ENCODE measurements at places on chromosomes 5 and 9.
A peak's percentile ranks its signal among the peaks of the same experiment; 100 is the strongest.

DNA sequence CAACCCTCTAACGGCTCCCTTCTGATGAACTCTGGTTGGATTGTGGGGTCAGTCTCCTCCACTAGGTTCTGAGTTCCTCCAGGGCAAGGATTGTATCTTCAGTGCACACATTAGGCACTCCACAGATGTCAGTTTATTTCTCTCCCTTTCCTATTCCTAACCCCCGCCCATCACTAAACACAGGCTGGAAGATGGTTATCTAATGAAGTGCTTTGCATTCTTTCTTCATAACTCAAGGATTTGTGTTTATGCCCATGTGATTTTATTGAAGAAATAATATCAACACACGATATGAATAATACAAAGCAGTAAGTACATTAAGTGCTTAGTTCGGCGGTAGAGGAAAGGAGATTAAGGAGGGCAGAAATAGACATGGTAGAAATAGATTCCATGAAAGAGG lies 4.4 kb upstream of the CREBRF start:
- DNase-seq, result no peak

GRCh38 chr9:20227166-20227874 lies 395.0 kb downstream of the MLLT3 start:
- no peak for DNase-seq

- peak; percentile 82 for DNase-seq
Observed at GRCh38 chr5:96503501-96504236, 70.6 kb upstream of the PCSK1 start.

GRCh38 chr5:179953987-179954386 lies 46.3 kb upstream of the TBC1D9B start:
- no peak for DNase-seq

GRCh38 chr9:71857159-71857558 lies 53.8 kb downstream of the ABHD17B start:
- DNase-seq, result no peak

DNA sequence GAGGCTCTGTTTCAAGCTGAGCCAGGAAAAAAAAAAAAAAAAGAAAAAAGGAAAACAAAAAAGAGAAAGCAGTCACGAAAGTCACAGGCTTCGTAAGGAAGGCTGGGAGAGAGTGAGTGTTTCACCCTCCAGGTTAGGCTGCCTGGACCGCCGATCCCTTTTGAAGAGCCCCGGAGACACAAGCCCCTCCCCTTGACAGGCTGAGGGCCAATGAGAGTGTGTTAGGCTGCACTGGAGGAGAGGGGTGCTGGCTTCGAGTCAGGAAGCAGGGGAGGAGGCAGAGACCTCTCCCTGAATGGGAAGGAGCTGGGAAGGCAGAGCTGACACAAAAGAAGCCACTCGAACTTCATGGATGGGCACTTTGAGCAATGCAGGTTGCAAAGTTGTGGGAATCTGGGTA lies at the start of gene NMUR2:
NMUR2 (minus strand) TSS at position 135 of the 400 bp plus-strand sequence. CDS start 166 bp downstream, outside the sequence.
- peak; percentile 46 for DNase-seq

GRCh38 chr5:71891856-71892255 lies 172.8 kb downstream of the CARTPT start:
- no peak for DNase-seq

GRCh38 chr5:113166261-113166660 lies 189.7 kb downstream of the DCP2 start:
- no peak for DNase-seq

DNA sequence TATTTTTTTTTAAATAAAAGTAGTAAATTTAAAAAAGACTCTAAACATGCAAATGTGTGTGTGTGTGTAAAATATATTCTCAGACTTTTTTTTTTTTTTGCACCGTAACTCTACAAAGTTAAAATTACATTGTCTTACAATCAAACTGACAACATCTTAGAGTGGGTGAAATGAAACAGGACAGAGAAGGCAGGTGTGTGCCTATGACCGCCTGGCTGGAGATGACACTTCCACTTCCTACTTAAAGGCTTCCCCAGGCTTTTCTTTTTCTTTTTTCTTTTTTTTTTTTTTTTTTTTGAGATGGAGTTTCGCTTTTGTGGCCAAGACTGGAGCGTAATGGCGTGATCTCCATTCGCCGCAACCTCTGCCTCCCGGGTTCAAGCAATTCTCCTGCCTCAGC lies 2.7 kb upstream of the AK1 start:
- DNase-seq, result no peak

GRCh38 chr5:73143716-73144115 lies 23.3 kb downstream of the TMEM171 start:
- no peak for DNase-seq

DNA sequence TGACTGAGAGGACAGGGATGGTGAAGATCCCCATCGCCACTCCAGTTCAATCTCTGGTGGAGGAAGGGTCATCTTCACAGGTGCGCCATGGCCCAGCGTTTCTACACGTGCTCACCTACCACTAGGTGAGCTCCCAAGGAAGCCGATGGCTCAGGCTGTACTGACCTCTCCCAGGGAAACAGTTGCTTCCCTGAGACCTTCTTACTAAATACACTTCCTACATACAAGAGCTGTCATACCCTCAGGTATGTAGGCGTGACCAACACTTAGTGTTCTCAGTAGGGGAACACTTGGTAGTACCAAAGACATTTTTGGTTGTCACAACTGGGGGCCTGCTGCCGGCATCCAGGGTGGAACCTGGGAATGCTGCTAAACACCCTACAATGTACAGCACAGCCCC lies 75.2 kb downstream of the TENT4A start:
- no peak for DNase-seq

Data from SHP77 treated with DMSO at 0.1 percent for 48 hours (cell line).